NCI-H2227 treated with DMSO at 0.1 percent for 48 hours (cell line): ENCODE measurements at places on chromosomes 2 and 18.

GRCh38 chr2:40556293-40556692 is 104.4 kb upstream of the SLC8A1 start:
- DNase-seq = no peak

GRCh38 chr2:5330961-5331360 is 361.2 kb upstream of the SOX11 start:
- DNase-seq = no peak

GRCh38 chr18:12326711-12327460 is 18.8 kb downstream of the TUBB6 start:
- no peak for DNase-seq

- no peak for DNase-seq
These were observed 28.9 kb upstream of the GALR1 start for GRCh38 chr18:77220726-77221125.

DNA sequence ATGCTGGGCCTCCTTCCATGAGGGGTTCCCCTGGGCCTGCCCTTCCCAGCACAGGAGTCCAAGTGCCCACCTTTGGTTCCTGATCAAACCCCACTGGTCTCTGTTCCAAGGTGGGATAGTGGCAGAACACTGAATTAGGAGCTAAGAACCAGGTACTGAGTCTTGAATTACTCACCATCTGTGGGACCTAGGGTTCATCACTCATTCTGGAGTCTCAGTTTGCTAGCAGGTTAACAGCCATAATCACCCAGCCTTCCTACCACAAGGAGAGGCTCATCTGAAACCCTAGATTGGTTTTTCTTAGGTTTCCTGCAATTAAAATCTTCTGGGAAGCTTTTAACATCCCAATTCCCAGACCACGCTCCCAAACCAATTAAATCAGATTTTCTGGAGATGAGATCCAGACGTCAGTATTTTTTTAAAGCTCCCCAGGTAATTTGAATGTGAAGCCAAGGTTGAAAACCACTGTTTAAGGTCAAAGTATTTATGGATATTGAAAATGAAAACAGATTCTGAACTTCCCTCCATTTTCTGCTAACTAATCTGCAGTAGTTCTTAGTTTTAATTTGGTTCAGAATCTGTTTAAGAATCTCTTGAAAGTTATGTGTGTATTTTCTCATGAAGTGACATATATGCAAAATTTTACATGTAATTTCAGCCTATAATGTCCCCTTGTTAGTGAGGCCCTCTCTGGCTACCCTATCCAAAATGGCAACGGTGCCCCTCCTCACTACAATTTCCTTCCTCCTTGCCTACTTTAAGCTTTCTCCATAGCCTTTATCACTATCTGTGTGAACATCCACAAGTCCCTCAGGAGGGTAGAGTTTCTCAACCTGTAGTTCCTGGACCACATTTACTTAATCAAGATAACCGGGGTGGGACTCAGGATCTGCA is 166.5 kb upstream of the CXCR4 start:
- no peak for DNase-seq

- DNase-seq = no peak
These were observed 64.6 kb upstream of the CDCA7 start for GRCh38 chr2:173290046-173290445.

DNA sequence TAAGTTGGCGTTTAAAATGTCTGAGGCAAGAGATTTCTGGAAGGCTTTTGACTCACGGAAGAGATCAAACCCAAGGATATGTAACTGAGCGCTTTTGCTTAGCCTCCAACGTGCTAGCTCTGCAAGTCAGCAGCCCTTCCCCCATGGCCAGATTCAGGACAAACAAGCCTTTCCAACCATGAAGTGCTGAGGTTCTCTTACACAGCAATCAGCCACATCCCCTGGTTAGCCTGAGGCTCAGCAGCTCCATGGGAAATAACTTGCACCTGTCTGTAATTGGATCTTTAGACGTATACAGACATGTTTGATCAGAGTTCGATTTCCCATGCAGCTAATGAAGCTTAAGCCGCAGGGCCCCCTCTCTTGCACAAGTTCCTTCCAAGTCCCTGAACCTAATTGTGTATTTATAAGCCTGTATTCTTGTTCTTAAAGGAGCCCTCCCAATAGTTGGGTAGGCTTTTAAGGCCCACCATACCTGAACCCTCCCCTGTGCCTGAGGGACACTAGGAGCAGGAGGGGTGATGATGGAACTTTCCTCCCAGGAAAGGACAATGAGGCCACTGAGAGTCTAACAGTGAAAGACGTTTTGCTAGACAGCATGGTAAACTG is 2.1 kb upstream of the TMEM131 start:
- no peak for DNase-seq

GRCh38 chr18:10153924-10154752 is 240.3 kb downstream of the VAPA start:
- no peak for DNase-seq

DNA sequence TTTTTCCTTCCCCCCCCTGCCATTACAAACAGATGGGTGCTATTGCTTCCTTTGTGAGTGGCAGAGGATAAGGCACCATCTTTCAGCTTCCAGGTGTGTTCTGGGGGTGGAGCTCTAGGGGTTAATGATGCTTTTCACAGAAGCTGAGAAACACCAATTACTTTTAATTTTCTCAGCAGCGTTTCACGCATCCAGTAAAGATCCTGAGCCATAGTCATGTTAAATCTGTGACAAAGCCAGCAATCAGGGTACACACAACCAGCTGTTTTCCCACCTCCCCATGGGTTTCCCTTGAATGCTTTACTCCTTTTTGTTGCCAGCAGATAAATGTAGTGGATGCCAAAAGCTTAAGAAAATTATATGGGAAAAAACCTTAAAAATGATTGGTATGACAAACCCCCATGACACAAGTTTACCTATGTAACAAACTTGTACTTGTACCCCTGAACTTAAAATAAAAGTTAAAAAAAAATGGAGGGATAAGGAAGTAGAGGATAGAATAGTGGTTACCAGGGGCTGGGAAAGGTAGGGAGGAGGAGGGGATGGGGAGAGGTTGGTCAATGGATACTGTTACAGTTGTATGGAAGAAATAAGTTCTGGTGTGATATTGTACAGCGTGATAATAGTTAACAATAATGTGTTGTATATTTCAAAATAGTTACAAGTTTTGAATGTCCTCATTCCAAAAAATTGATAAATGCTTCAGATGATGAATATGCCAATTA is 70.0 kb downstream of the ACOXL start:
- DNase-seq = no peak

DNA sequence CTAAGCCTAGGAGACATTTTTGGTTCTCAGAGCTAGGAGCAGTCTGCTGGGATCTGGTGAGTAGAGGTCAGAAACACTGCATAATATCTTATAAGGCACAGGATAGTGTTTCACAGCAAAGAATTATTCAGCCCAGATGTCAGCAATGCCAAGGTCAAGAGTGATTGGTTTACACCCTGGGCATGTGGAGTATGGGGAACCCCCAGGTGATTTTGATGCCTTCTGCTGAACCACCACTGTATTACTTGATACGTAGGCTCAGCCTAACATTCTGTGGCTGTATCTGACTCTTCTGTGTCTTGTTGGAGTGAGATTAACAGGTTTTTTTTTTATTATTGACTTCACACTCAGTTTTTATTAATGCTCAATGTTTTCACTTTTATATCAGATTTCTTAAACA is 6.0 kb downstream of the DDX18 start:
- no peak for DNase-seq

GRCh38 chr18:58599106-58599505 is 29.8 kb downstream of the ALPK2 start:
- DNase-seq = no peak

DNA sequence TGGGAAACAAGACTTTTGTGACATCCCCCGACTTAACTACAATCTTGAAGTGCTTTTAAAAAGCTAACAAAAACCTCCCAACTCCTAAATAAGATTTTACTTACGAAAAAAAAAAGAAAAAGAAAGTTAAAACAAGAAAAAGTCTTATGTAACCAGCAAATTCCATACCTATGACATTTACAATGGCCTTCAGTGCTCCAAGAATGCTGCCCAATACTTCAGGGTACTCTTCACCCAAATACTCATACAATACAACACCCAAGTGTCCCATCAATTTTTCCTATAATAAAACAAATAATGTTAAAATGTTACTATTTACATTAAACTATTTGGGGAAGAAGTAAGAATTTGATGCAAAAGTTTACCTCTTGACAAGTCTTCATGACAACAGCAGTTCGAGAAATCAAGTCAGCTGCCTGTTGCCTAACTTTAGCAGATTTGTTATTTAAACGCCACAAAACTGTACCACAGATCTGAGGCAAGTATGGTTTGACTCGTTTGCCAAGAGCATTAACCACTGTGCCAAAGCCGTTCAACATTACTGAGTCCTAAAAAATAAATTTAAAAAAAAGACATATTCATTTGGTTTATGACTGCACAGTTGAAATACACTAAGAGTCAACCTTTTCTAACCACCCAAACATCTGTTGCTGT is 34.8 kb downstream of the SF3B1 start:
- DNase-seq = no peak

DNA sequence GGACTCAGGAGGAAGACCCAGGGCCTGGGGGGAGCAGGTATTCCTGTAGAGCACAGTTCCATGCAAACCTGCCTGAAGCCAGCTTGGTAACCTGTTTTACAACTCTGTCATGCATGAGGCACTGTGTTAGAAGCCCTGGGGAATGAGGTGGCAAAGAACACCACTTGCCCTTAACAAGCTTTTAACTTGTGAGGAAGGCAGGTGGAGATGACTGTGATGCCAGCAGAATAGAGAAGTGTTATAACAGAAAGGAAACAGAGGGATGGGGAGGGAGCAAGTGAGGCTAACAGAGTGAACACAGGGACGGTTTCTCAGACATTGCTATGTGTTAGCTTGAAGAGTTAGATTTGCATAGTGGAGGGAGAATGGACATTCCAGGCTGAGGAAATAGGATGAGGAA is 11.5 kb upstream of the IL1A start:
- DNase-seq = no peak

GRCh38 chr2:112003576-112004252 is 51.4 kb upstream of the TMEM87B start:
- DNase-seq = no peak

DNA sequence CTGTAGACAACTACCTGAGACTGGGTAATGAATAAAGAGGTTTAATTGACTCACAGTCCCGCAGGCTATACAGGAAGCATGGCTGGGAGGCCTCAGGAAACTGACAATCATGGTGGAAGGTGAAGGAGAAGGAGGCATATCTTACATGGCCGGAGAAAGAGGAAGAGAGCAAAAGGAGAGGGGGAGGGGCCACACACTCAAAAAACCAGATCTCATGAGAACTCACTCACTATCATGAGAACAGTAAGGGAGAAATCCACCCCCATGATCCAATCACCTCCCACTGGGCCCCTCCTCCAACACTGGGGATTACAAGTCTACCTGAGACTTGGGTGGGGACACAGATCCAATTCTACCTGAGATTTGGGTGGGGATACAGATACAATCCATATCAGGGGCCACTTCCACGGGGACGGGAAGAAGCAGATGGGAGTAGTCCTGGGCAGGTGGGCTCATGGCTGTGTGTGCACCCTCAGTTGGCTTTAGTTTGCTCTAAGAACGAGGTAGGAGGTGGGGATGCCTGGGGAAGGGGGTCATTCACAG is 9.9 kb downstream of the MAB21L4 start:
- DNase-seq = no peak

DNA sequence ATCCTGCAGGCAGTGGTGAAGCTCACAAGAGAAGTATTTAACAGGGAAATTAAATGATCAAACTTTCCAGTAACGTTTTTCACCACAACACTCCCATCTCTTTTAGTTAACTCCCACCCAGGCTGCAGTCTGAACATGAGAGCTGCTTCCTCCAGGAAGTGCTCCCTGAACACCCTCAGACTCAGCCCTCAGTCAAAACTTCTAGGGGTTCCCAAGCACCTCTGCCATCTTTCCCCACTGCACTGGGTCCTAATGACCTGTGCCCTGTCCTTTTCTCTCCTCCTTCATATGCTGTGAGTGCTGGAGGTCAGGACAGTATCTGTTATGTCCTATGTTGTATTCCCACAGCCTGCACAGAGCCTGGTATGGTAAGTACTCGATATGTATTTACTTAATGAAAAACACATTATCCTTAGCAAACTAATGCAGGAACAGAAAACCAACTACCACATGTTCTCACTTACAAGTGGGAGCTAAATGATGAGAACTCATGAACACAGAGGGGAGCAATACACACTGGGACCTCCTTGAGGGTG is 49.2 kb upstream of the ASPRV1 start:
- no peak for DNase-seq

GRCh38 chr2:220334871-220335590 is 707.6 kb downstream of the SLC4A3 start:
- DNase-seq = no peak
